ENCODE measurements at places on chromosomes 1 and 21. TPM values are rescaled to one million over a fixed set of nuclear protein-coding genes. Genes with fewer than 3 reads are reported as not detected.

Gene DMBX1
- 0.09 TPM for total RNA-seq

Gene FAM151A
- total RNA-seq, result not detected

Gene LRRC38
- not detected for total RNA-seq

Gene TMEM82
- total RNA-seq, result not detected

Gene AMIGO1
- 1.7 TPM for total RNA-seq

Gene ACKR1
- not detected for total RNA-seq

Gene KLHL21
- total RNA-seq, result 18.1 TPM

Gene GABRD
- not detected for total RNA-seq

Gene RGS18
- total RNA-seq, result not detected

Gene PLPPR5
- 0.07 TPM for total RNA-seq

Gene KCNA2
- 0.14 TPM for total RNA-seq

- no peak for DNase-seq
These were observed 255.3 kb upstream of the CAMK1G start for GRCh38 chr1:209328196-209328595.

- no peak for DNase-seq
These were observed 57.8 kb upstream of the PGD start for GRCh38 chr1:10340930-10341590.

GRCh38 chr1:117783606-117784396 is 145.6 kb downstream of the GDAP2 start:
- DNase-seq, result no peak

DNA sequence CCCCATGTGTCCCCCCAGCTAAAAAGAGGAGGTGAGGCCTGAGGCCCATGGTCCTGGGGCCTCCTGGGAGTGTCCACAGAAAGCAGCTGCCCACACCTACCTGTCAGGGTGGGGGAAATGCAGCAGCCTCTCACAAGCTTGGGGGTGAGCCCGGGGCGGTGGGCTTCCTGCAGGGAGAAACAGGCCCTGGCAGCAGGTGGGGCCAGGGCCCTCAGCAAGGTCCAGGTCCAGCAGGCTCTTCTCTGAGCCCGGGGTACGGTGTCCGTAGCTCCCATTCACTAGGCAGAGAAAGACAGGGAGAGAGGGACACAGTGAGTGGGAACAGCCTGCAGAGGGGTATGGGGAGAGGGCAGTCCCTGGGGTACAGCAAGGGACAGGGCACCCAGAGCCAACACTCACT is 139.0 kb downstream of the GLIS1 start:
- no peak for DNase-seq

GRCh38 chr21:27721675-27722074 is 754.8 kb upstream of the ADAMTS5 start:
- no peak for DNase-seq

GRCh38 chr1:245987219-245987545 is 519.9 kb downstream of the SMYD3 start:
- DNase-seq, result no peak

- DNase-seq, result no peak
These were observed 25.0 kb upstream of the POU3F1 start for GRCh38 chr1:38071312-38072256.

GRCh38 chr1:2385606-2386280 is 5.6 kb downstream of the MORN1 start:
- no peak for DNase-seq

- DNase-seq, result peak; percentile 54
These were observed 46.1 kb upstream of the SLC30A1 start for GRCh38 chr1:211625040-211625439.

DNA sequence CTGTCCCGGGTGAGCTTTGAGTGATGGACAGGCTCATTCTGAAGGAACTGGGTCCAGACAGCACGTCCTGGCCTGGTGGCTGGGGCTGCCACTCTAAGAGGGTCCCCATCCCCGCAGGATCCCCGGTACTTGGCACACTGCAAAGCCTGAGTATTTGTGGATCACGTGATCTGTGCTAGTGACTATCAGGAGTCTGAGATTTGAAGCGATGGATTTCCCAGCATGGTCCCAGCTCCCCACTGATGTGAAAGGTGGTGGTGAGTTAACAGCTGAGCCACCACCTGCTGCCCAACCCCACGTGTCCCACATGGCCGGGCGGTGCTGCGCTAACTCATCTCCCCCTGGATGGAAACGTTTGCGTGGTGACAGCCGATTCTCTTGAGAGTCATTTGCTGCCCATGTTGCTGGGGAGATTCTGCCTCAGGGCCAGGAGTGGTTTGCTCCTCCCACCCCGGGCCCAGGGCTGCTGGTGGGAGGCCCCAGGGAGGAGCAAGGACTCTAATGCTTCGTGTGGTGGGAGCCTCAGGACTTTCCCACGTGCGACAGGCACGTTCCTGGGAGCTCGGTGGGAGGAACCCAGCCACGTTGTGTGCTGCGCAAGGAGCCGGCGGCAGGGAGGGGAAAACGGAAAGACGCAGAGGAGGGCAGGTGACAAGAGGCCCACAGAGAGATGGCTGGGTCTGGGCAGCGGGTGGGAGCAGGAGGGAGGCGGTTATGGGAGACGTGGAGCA is 15.1 kb downstream of the FAAP20 start:
- no peak for DNase-seq

- no peak for DNase-seq
These were observed 43.8 kb downstream of the FAAP20 start for GRCh38 chr1:2150801-2151200.

DNA sequence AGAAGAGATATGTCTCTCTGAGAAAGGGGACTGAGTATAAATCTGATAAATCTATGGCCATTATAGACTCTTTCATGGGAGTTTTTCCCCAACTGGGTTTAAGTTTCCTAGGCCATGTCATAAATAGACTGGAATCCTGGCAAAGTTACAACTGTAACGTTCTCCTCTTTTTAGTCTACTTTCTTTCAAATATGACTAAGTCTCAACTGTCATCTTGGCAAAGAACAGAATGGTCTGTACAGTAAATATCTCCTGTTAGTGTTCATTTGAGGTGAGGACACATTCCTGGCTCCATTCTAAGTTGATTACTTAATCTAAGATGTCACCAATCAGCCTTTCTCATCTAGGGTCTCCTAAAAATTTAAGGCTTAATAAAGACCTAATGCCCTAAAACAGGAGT is 300.5 kb downstream of the BRINP2 start:
- no peak for DNase-seq

DNA sequence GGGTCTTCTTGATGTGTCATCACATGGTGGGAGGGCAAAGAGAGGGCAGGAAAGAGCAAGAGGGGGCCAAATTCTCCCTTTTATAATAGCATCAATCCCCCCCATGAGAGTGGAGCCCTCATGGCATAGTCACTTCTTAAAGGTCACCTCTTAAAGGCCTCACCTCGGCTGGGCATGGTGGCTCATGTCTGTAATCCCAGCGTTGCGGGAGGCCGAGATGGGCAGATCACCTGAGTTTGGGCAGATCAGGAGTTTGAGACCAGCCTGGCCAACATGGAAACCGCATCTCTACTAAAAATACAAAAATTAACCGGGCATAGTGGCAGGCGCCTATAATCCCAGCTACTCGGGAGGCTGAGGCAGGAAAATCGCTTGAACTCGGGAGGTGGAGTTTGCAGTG is 170.1 kb downstream of the PGBD5 start:
- no peak for DNase-seq

GRCh38 chr1:234488054-234489006 is 9.4 kb upstream of the TARBP1 start:
- DNase-seq, result peak; percentile 60

GRCh38 chr1:33898406-33898805 is 34.5 kb downstream of the HMGB4 start:
- DNase-seq, result no peak

DNA sequence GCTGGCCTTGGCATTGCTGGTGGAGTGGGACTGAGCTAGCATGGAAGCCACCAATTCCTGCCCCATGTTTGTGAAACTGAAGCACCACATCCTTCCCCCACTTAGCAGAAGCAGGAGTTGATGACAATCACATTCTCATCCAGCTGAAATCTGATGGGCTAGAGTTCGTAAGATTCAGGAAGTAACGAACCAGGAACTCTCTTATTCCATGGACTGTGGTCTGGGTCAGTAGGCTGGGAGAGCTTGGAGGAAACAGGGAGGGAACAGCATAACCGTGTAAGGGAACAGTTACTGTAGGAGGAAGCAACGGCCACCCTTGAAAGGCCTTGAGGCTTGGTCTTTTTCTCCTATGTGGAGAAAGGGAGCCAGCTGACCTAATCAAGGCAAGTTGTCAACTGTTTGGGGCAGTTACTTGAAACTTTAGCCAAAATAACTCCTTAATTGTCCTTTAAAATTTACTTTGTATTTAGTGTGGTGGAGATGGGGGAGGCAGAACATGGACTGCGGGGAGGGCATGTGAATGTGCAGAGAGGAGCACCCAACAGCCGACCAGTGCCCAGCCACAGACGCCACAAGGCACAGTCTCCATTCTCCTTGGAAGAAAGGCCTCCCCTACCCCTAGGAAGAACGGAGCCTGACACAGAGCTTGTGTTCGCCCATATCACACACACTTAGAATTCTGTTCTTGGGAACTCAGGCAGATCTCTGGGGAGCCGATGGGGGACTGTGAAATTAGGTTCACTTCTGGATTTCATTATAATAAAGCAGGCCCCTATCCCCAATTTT is 2.0 kb upstream of the COQ8A start:
- no peak for DNase-seq

DNA sequence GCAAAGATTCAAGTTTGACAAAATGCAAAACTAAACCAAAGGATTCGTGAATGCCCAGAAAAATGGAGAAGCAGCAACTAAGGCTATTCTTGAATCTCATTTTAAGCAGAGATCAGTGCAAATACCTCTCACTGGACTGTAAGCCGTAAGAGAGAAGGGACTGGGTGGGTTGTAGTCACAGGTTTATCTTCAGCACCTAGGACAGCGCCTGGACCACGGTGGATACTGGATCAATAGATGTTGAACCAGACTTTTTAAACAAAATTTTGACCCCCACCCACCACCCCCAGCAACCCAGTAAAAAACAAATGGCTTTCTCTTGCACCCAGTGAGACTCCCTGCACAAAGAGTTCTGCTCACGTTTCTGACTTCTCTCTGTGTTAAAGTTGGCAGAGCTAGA is 347.1 kb downstream of the AJAP1 start:
- DNase-seq, result peak; percentile 8

GRCh38 chr1:23514111-23514679 is 16.8 kb downstream of the E2F2 start:
- no peak for DNase-seq

DNA sequence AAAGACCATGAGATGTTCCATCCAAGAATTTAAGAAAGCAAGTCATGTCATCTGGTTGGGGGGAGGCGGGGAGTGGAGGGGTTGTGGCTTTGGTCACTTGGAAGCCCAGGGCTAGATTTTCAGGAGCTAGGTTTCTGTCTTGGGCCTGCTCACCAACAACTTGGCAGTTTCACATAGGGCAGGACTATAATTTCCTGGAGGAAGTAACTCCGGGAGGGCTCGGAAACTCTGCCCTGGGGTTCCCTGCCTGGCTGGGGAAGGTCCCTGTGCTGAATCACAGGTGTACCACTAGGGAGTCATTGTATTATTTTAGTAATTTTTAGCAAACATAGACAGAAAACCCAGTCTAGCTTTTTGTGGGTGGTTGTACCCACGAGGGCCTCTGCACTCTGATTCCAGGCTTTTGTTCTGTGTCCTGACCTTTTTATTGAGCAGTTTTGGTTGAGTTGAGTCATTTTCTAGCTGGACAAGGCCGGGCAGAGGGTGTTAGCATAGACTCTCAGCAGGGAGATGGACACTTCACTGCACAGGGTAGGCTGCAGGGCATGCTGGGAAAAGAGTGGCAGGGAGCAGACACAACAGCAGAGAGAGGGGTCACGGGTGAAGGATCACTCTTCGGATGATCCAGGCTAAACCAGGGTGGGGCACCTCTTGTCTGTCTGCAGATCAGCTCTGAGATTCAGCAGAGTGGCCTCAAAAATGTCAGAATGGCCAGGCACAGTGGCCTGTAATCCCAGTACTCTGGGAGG is 144.7 kb downstream of the GRIK3 start:
- no peak for DNase-seq

GRCh38 chr1:207308451-207309190 is 12.9 kb upstream of the CD55 start:
- DNase-seq, result no peak

DNA sequence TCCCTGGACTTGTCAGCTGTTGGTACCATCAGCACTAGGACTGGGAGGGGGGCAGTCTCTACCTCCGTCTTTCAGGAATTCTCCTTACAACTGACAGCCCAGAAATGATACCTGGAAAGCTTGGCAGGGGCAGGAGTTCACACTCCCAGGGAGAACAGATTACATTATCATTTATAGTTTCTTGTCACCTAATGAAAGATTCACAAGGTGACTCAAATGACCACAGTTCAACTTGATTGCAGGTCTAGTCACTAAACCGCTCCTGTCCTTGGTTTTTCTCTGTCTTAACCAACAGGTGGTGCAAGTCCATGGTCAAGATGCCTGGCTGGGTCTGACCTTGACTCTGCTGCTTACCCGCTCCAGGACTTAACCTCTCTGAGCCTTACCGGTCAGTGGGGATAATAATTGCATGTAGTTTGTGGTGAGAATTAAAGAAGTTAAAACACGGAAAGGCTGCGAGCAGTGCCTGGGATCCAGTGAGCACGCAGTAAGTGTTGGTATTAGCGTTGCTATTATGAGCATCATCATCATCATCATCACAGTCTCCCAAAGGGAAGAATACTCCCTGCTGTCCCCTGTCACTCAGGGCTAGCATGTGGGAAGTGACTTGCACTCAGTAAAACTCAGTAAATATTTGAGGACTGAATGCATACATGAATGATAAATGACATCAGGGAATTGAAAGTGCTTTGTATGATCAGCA is 125.3 kb upstream of the CD34 start:
- DNase-seq, result no peak

GRCh38 chr1:52604063-52604770 is 2.0 kb downstream of the GPX7 start:
- no peak for DNase-seq

DNA sequence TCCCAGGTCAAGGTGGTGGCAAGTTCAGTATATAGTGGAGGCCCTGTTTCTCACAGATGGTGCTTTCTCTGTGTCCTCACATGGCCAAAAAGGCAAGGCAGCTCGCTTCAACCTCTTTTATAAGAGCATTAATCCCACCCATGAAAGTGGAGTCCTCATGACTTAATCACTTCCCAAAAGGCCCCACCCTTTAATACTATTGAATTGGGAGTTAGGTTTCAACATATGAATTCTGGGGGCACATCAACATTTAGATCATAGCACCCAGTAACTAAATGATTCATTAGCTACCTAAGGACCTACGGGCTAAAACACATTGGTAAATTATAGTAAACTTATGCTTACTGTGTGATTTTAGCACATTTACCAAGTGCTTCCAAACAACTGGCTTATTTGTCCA is 317.9 kb downstream of the LTN1 start:
- DNase-seq, result no peak

GRCh38 chr1:171798765-171799164 is 17.3 kb downstream of the METTL13 start:
- DNase-seq, result no peak
